CD4-positive, alpha-beta T cell treated with Interleukin-17A for 1 hour (primary cell): ENCODE measurements at places on chromosomes 1 and 21.
A peak's percentile ranks its signal among the peaks of the same experiment; 100 is the strongest.

- DNase-seq, result no peak
Measured at GRCh38 chr21:27388825-27389224, 421.9 kb upstream of the ADAMTS5 start.

- no peak for DNase-seq
Measured at GRCh38 chr1:66286307-66286706, 247.6 kb upstream of the SGIP1 start.

DNA sequence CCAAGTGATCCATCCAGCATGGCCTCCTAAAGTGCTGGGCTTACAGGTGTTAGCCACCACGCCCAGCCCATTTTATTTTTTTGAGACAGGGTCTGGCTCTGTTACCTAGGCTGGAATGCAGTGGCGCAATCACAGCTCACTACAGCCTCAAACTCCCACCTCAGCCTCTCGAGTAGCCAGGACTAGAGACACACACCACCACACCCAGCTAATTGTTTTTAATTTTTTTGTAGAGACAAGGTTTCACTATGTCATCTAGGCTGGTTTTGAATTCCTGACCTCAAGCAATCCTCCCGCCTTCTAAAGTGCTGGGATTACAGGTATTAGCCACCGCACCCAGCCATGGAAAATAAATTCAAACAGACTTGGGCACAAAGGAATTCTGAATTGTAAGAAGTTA lies 31.9 kb downstream of the PUM1 start:
- DNase-seq, result no peak

GRCh38 chr1:206737729-206738201 lies 32.8 kb upstream of the IL19 start:
- DNase-seq, result peak; percentile 24

DNA sequence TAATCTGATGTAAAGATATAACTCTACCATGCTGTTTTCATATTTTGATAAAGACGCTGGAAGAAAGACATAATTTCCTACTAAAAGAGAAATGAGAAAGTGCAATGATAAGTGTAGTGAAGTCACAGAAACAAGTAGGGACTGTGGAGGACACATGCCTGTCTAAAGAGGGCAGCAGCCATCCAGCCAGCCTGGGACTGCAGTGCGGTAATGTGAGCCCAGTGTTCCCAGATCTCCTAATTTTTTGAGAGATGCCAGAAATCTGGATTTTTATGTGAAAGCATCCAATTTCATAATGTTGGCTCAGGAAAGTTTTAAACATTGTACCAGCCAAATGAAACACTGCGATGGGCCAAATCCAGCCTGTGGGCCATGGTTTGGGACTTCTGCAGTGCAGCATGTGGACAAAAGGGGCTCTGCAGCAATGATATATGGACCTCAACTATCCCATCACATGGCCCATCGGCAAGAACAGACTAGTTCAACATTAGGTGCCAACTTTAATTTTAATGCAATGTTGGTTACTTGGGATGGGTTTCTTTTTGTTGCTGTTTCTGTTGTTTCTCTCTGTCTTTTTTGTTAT lies 329.5 kb downstream of the LTN1 start:
- no peak for DNase-seq

- no peak for DNase-seq
Measured at GRCh38 chr1:22878626-22879025, 94.0 kb downstream of the LACTBL1 start.

DNA sequence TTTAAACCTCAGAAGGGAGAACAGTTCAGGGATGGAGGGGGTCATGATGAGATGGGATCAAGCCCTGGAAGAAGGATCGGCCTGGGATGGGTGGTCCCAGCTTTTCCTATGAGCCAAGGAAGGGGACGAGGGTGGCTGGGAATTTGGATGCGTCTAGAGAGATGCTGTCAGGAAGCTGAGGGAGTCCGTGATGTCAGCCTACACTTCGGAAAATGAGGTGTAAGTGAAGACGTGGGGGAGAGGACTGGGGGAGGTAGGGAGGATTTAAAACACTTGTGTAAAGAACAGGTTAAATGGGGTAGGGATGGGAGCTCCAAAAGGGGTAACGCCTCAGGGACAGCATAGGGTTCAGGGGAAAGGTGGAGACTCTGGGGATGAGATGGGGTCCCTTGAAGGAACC lies 27.5 kb downstream of the DLGAP3 start:
- no peak for DNase-seq

DNA sequence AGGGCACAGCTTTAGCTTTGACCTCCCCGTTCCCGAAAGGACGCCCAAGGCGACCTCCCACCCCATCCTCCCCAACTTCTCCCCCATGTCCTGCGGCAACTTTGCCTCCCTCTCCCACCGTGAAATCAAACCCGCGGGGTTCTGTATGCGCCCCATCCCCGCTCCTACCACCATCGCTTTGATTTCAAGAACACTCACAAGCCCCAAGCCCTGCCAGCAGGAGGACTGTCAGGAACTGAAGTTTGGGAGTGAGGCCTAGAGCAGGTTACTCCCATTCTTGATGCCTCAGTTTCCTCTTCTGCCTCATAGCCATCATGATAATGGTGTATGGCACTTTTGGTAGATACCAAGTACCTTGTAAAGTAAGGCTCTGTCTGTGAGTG lies 2.3 kb downstream of the PTPRU start:
- no peak for DNase-seq

DNA sequence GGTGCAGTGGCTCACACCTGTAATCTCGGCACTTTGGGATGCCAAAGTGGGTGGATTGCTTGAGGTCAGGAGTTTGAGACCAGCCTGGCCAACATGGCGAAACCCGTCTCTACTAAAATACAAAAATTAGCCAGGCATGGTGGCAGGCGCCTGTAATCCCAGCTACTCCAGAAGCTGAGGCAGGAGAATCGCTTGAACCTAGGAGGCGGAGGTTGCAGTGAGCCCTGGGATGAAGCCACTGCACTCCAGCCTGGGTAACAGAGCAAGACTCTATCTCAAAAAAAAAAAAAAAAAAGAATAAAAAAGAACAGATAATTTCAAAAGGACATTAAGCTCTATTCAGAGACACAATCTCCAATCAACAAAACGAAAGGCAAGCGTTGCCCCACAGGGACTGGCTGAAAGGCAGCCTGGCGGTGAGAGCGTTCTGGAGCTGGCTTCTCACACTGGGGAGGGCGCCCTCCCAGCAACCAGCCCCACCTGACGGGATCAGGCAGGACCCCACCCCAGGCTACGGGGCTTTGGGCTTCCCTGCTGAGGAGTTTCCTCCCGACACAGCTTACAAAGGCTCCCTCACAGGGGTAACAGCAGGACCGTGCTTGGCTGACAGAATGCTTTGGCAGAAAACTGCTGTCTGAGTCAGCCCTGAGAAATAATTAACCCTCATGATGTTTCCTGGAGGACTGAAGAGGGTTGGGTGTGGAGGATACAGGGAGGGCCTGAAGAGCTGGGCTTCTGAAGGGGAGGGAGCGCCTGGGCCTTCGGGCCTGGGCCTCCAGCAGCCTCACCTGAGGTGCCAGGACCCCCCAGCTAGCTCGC lies 31.1 kb upstream of the SRP9 start:
- DNase-seq, result no peak

- DNase-seq, result no peak
Measured at GRCh38 chr1:226372885-226373284, 35.0 kb downstream of the PARP1 start.

GRCh38 chr1:14686701-14687100 lies 88.2 kb downstream of the KAZN start:
- DNase-seq, result no peak
